ENCODE measurements at places on chromosomes 7 and 10.

- DNase-seq: no peak
Observed at GRCh38 chr10:114353383-114353782, 50.9 kb downstream of the AFAP1L2 start.

GRCh38 chr10:28468707-28469483 lies 64.0 kb upstream of the WAC start:
- DNase-seq: no peak

- DNase-seq: no peak
Observed at GRCh38 chr7:26617066-26617465, 247.3 kb downstream of the SKAP2 start.

GRCh38 chr10:67657775-67658174 lies 38.2 kb downstream of the CTNNA3 start:
- DNase-seq: no peak

DNA sequence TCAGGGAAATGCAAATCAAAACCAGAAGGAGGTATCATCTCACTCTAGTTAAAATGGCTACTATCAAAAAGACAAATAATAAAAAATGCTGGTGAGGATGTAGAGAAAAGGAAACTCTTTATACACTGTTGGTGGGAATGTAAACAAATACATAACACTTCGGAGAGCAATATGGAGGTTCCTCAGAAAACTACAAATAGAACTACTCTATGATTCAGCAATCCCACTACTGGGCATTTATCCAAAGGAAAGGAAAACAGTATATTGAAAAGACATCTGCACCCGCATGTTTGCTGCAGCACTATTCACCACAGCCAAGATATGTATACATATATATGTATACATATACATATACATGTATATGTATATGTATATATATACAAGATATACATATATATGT lies 94.2 kb downstream of the C10orf90 start:
- no peak for DNase-seq

GRCh38 chr10:6912021-6912420 lies 331.9 kb upstream of the PRKCQ start:
- no peak for DNase-seq

- no peak for DNase-seq
Observed at GRCh38 chr7:6622134-6622710, 6.8 kb downstream of the ZNF853 start.

- no peak for DNase-seq
Observed at GRCh38 chr10:19576576-19576975, 239.7 kb upstream of the PLXDC2 start.

DNA sequence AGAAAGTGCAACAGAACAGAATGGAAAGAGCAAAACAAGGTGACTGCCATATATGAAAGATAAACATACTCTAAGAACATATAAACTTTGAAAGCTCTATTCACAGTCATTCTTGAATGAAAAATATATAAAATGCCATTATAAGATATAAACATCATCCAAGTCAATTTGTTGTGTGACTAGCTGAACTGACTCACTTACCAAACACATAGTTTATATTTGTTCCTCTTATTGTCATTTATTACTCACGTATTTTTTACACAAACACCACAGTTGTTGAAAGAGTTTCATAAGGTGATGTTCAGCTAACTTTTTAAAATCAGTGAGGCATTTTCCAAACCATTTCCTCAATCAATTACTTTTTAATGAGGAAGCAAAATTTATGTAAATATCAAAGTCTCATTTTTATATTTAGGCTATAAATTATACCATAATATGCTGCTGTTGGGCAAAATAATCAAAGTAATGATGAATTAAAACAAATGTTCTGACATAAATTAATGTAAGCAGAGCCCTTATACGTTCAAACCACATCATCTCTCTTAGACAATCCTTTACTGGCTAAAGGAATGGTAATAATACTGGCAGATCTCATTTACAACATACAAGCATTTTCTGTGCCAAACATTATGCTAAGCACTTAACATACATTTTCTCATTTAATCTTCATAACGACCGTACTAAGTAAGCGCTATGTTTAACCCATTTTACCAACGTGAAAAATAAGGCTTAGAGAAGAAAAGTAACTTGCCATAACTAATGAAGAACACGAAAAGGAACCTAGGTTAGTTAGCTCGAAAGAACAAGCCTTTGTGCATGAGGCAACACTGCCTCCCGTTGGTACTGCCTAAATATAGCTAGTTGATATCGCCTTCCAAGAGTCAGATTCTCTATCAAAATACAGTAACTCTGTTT lies 7.3 kb downstream of the LRRN3 start:
- DNase-seq: peak; percentile 40

GRCh38 chr10:5902511-5903274 lies 12.7 kb downstream of the FBH1 start:
- no peak for DNase-seq

DNA sequence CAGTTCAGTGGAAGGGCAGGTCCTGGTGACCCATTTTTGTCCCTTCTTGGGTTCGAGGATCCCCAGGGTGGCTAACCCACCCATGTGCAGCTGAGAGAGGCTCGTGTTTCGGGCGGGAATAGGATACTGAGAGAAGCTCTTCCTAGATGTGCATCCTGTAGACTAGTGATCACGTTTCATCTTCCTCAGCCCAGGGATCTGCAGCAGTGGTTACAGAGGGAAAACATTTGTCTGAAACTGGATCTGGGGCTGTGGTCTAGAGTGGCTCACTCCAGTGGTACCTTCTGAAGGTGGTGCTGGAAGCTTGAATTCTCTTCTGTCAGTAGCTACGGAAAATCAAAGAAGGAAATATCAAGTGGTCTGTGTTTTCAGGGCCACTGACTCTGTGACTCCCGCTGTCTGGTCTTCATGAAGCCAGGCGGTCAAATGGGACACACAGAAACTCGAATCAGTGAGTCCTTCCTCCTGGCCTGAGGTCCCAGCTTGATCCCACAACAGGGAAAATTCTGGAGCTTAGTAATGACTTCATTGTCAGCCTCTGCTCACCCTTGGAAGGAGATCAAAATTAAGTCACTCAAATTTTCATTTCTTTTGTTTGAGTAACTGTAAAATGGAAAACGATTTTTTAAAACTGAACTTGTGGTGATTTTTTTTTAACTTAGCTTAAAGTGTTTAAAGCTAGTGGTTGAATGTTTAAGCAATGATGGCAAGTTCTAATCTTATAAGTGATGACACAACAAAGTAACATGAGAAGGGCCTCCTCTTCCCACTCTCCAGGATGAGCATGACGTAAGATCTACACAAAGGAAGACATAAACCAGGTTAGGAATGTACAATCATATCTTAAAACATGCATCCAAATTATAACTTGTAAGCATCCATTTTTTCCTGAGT lies 469.3 kb upstream of the KLF6 start:
- DNase-seq: no peak

DNA sequence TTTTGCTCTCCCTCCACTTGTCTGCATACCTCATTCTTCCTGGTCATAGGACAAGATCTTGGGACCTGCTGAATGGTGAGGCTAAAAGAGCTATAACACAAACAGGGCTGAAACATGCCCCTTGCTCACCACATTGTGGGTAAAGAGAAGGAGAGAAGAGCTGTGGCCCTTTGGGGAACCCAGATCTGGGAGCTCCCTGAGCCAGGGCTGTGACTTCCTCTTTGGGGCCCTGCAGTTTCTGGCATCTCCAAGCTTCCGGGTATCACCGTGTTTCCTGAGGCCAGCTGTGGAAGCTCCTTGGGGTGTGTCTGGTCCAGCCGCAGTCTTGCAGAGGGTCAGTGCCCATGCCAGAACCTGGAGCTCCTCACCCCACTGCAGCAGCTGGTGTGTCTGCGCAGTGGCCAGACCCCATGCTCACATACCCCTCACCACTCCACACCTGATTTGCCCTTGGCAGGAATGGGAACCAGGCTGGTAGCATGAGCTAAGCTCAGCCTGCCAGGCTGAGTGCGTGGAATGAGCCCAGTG lies 34.0 kb downstream of the DKK1 start:
- no peak for DNase-seq

DNA sequence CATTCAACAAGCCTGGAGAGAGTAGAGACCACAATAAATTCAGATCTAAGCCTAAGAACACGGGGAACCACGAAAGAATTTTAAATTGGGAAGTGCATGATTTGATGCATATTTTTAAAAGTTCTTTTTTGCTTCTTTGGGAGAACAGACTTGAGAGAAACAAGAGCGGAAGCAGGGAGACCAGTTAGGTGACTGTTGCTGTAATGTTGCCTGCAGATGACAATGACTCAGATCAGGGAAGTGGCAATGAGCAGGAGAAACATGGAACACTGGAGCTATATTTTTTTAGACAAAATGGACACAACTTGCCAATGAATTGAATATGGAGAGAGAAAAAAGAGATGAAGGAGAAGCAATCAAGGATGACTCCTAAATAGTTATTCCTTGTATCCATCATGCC lies 125.1 kb downstream of the RAPGEF5 start:
- no peak for DNase-seq

- no peak for DNase-seq
Observed at GRCh38 chr10:17548162-17548561, 69.0 kb downstream of the HACD1 start.

- DNase-seq: no peak
Observed at GRCh38 chr7:129535896-129536295, 33.6 kb downstream of the SMKR1 start.

- no peak for DNase-seq
Observed at GRCh38 chr7:21076054-21076453, 289.4 kb upstream of the SP8 start.

- DNase-seq: peak; percentile 80
Observed at GRCh38 chr10:133307776-133308420, 774 bp downstream of the TUBGCP2 start.

- DNase-seq: peak; percentile 54
Observed at GRCh38 chr10:117134056-117134305, 4.1 kb downstream of the VAX1 start.

DNA sequence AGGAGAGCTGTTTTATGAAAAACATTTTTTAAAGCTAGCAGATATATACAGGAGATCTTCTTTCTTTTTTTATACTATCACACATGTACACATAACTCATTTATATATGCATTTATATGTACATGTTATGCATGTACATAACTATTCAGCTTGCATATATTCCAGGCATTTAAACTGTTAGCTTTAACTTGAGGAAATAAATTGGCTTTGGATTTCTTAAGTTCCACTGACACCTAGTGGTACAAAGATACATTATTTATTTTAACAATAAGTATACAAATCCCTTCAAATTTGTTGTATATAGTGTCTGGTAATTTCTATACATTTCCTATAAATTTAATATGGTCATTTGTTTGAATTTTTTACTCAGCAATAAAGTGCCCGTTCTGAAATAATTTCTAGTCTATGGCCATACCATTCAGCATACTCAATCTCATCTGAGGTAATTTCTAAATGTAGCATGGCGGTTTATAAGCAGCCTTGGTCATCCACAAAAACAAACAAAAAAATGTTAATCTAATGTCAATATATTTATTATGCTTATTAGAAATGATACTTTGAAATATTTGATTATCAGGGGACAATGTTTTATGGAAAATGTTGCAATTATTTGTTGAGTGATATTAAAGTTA lies 11.6 kb downstream of the ZDHHC6 start:
- no peak for DNase-seq

DNA sequence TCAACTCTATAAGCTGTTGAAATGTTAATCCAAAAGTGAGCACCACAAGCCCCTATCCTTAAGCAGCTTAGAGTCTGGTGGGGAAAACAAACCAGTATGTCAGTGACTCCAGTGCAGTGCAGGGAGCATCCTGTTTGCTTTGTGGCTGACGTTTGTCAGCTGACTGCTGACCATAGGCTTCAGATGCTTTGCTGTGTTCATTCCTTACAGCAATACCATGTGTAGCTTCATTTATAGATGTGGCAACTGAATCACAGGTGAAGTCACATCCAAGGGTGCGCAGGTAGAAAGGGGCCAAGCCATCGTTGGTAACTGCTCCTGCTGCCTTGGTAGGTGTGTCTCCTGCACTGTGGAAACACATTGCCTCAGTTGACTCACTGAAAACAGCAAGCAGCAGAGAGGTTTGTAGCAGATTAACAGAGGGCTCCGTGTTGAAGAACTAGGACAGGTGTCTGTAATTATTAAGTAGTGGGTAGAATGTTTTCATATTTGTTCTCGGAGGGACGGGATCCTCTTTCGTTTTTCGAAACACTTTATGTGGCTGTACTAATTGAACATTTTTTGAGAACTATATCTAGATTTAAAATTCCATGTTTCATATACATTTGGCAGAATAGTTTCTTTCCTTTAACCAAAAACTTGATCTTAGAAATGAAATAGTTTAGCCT lies 2.0 kb downstream of the INSIG1 start:
- no peak for DNase-seq

- DNase-seq: no peak
Observed at GRCh38 chr7:111113263-111114017, 22.5 kb downstream of the LRRN3 start.

GRCh38 chr7:23691320-23691719 lies 11.3 kb downstream of the FAM221A start:
- DNase-seq: no peak

- no peak for DNase-seq
Observed at GRCh38 chr10:98915911-98916310, 319.7 kb downstream of the HPSE2 start.

DNA sequence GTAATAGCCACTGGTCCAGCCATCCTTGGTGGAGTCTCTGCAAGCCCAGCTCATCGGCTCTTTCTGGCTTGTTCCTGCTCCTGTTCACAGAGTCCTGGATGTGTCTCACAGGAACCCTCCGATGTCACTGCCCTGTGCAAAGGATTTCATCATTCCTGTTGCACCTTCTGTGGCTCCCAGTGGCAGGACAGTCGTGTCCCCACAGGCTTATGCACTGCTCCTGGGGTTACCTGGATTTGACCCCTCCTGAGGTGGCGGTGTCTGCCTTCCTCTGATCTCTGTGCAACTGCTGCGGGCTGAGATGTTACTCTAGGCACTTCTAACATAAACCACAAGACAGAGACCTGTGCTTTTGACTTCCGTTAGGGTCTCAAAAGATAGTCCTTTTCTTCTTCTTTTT lies 30.6 kb downstream of the APBB1IP start:
- DNase-seq: no peak

DNA sequence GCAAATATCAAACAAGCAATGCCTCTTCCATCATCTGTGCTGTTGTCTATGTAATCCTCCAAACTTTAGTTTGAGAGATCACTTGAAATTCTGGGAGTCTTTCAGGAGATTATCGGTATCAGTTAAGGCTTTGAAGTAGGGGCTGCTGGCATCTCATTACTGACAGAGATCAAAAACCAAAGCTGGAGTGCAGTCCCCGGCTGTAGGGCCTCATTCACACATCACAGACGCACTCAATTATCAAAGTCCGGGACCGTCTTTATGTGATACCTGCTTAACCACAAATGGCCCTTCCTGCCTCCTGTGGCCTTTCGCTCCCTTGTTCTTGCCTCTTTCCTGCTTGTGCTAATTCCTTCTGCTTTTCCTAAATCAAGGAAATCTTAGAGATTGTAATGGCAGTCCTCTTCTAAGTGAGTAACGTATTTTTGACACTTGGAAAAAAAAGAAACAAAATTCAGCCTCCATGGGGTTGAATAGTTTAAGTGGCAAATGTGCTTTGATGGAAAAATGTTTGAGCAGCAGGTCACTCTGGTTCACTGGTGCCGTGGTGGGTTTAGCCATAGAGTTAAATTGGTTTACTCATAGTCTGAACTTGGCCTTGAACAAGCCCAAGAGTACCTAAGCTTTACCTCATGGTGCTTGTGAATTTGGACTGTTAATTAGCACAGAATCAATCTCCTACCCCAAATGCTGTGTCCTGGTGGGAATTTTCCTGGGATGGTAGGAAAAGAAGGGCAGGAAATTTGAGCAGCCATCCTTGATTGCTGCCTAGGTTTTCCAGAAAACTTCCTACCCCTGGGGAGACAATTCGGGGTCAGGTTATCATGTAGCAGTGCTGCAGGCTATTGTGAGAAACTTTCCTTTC lies 178.9 kb upstream of the LYZL1 start:
- DNase-seq: no peak

GRCh38 chr10:24493165-24493564 lies 230.5 kb downstream of the ARHGAP21 start:
- no peak for DNase-seq

Measured in head of caudate nucleus (tissue), 42 donors.